GM13977 (cell line): ENCODE measurements at places on chromosomes 6 and 20.

GRCh38 chr20:63552481-63553249, 1.3 kb upstream of the FNDC11 start:
- DNase-seq, result no peak

DNA sequence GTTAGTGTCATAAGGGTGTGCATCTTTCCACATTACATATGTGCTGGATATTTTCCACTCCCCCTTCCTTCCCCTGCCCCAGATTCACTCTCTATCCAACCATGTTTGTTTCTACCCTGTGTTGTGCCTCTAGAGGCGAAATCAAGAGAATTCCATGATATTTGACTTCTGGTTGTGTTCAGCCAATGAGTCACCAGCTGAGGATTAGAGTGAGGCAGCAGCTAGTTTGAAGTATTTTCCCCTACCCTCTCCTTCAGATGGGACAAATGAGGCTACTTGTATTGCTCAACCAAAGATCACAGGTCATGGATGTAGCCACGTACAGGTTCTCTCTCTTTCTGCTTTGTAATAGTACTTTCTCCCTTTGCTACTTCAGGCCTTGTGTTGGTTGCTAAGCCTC, 24.5 kb upstream of the OR2J2 start:
- DNase-seq, result no peak

DNA sequence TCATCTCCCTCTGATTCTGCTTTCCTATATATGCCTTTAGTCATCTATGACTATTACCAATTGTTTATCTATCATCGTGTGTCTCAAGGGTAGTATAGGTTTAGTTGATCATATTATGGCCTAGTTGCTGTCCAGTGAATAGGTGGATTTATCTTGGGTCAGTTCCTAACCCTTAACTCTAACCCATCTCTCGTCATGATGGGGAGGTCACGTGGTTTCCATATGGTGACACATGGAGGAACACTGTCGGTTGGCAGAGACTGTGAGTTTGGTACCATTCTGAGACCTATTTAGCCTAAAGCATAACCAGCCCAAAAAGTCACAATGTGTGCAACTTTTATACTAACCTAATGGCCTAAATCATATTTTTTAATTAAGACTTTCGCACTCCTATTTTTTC, 103.5 kb downstream of the SAMD5 start:
- no peak for DNase-seq

DNA sequence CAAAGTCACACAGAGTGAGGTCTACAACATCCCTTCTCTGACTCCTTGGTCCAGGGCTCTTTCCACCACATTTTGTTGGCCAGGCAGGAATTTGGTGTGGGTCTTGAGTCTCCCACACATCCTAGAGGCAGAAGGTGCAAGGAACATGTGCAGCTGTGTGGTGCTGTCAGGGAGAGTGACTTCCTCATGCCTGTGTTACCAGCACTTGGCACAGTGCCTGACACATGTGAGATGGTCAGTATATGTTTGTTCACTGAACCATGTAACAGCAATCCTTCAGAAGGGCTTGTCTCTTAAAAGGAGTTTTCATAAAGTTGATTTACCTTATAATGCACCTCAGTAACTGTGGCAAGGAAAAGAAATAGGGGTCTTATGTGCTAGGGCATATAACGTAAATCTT, 168.5 kb downstream of the CDC5L start:
- no peak for DNase-seq
